ENCODE measurements at places on chromosomes 7 and 10.

DNA sequence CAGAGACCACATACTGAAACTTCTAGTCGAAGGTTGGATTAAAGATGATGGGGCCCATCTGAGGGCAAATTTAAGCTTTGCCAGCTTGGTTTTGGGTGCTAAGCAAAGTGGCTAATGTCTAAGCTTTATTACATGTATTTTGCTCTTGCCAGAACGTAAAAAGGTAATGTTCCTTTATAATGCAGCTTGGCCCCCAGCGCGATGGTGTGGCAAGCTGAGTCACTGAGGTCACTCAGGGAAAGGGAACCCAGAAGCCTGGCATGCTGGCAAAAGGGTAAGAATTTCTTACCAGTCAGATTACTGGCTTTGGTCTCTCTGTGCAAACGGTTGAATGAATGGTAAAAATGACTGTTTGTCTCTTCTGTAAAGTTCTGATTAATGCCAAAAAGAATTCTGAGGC is 158.3 kb upstream of the KCND2 start:
- no peak for DNase-seq

- DNase-seq, result no peak
Observed at GRCh38 chr7:55081068-55081467, 62.3 kb downstream of the EGFR start.

DNA sequence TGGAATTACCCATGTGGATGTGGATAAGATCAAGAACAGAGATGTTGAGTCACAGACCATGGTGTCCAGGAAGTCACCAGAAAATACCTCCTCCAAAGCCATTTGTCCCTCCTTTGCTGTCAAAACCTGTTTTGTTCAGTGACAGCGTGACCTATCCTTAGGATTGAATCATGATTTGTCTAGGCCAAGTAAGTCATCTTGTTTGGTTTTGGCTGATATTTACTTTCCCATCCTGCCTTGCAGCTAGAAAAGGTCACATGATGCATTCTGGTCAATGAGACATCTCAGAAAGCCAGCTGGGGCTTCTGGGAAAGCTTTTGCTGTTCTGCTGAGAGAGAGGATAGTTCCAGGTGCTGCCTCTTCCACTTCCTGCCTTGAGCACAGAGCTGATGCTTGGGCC is 225.3 kb upstream of the ZMIZ1 start:
- DNase-seq, result no peak

GRCh38 chr7:112995059-112995824 is 91.4 kb downstream of the GPR85 start:
- DNase-seq, result no peak

GRCh38 chr7:130972201-130972600 is 238.2 kb upstream of the KLF14 start:
- DNase-seq, result no peak

DNA sequence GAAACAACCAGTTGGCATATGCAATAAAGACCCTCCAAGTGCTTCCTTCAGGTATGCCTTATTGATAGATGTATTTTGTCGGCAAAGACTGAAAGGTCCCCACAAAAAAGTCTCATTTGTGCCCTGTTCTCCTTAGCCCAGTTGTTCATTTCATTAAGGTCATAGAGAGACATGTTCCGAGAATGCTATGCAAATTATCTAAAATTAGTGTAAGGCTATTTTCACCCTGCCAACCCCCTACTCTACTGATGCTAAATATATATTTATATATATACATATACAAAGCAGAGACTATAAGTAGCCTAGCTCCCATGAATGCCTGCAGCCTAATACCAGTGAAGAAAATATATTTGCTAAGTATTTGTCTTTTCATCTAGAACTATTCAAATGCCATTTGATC is 96.7 kb upstream of the ADO start:
- no peak for DNase-seq

DNA sequence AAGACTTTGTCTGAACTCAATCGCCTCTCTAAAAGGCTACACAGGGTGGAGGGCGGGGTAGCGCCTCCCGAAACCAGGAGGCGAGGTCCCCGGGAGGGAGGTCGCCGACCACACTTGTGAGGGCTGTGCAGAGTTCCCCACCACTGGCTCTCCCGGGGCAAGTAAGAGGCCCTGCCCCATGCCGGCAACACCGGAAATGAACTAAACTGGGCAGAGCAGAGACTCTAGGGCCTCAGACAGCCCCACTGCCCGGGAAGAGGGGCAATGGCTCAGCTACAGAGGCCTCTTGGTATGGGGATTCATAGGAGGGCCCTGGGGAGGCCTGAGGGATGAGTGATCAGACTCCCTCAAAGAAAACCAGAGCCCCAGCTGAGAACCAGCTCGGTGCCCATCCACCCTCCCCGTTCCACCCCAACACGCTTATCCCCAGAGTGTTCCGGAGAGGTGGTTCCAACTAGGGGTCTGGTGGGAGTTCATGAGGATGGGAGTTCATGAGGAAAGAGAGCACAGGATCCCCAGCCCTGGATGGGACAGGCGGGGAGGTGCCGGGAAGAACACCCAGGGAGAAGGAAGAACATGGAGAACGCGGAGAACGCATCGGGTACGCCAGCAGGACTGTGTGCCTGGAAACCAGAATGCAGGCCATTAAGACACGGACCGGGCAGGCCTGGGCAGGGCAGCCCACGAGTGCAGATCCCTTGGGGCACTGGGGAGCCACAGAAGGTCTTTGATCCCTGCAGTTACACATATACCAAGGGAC is 89.4 kb upstream of the MYL10 start:
- DNase-seq, result no peak

DNA sequence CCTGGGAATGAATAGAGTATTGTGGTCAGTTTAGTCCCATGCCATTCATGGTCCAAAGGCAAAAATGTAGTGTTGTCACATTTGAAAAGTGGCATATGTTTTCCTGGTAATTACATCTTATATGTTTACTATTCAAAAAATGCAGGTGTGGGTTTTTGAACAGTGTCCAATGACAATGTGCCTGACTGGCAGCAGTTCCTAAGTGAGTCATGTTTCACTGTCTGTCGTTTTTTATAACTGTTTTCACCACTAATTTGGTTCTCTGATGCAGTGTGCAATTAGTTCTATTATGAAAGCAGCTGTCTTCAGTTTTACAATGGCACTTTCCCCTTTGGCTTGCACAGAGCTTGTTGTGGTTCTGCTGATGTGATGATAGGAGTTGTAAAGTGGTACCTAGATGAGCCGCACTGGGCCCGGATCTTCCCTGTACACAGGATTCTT is 162.3 kb downstream of the SEM1 start:
- DNase-seq, result no peak
